CD4-positive, alpha-beta T cell (primary cell): ENCODE measurements at places on chromosomes 6 and 20.

DNA sequence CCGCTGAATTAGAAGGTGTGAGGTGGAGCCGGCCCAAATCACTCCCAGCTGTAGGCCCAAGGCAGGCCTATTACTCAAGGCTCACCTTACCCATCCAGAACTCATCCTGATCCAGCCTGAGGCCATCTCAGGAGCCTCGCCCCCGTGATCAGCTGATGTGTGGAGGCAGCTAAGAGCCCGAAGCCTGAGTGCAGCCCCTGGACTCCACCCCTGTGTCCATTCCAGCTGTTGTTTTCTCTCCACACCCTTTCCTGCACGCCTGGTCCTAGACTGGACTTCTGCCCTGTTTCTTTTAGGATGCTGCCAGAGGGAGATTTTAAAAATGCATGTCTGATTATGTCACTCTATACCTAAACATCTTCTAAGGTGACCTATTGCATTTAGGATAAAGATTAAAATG lies 124.7 kb upstream of the SUPT3H start:
- DNase-seq, result no peak

DNA sequence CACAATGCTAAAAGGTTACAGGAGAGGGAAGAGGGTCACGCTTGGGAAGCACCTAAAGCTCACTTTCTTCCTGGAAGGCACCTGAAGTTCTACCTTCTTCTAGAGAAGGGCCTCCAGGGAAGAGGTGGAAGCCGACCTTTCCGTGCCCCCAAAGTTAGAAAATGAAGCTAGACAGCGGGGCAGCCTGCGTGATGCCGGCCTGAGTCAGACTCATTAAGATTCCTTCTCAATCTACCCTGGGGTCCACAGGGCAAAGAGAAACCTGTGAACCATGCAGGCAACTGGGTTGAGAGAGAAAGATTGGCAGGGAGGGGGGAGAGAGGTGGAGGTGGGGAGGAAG lies 54.8 kb upstream of the CCDC167 start:
- no peak for DNase-seq

GRCh38 chr6:44260451-44261297 lies 3.3 kb upstream of the SLC35B2 start:
- no peak for DNase-seq

GRCh38 chr6:128525406-128525805 lies 5.0 kb upstream of the PTPRK start:
- DNase-seq, result no peak
